ENCODE measurements at places on chromosomes 2 and 18.
A peak's percentile ranks its signal among the peaks of the same experiment; 100 is the strongest.

- DNase-seq, result no peak
Observed at GRCh38 chr2:132974467-132975095, 304.6 kb upstream of the LYPD1 start.

GRCh38 chr2:203583701-203584100 lies 48.6 kb upstream of the RAPH1 start:
- DNase-seq, result no peak

- DNase-seq, result no peak
Observed at GRCh38 chr18:42404151-42404550, 449.1 kb downstream of the PIK3C3 start.

- no peak for DNase-seq
Observed at GRCh38 chr2:207848545-207848928, 78.8 kb upstream of the FZD5 start.

- DNase-seq, result no peak
Observed at GRCh38 chr2:16882706-16883105, 217.1 kb upstream of the CYRIA start.

- no peak for DNase-seq
Observed at GRCh38 chr2:70991742-70992141, 2.9 kb downstream of the TEX261 start.

DNA sequence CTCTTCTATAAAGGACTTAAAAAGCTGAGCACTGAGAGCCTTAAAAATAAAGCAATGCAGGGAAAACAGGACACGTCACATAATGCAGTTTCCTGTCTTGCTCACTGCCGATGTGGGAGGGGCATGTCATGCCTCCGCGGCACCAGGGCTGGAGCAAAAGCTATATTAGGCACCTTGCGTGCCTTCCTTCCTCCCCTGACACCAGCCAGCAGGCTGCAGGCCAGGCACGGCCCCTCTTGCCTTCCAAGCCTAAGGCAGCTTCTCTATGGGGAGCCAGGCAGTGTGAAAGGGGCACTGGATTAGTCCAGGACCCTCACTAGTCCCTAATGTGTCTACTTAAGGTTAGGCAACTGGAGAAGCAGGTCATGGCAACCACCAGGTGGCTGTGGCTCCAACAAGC lies 26.3 kb downstream of the MRPL35 start:
- peak; percentile 60 for DNase-seq

DNA sequence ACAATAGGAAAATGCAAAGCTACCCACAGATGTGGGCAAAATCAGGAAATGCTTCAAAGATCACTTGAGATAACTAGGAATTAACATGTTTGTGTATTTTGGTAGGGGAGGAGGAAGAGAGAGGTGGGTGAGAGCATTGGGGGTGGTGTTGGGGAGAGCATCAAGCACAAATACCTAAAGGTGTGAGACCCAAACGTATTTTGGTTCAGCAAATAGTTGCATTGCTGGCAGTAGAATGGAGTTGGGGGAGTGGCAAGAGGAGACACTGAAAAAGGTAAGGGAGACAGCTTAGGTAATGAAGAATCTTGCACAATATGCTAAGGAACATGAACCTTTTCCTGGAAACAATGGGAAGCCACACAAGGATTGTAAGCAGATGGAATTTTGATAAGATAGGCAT lies 1.5 kb upstream of the PELI1 start:
- DNase-seq, result no peak

DNA sequence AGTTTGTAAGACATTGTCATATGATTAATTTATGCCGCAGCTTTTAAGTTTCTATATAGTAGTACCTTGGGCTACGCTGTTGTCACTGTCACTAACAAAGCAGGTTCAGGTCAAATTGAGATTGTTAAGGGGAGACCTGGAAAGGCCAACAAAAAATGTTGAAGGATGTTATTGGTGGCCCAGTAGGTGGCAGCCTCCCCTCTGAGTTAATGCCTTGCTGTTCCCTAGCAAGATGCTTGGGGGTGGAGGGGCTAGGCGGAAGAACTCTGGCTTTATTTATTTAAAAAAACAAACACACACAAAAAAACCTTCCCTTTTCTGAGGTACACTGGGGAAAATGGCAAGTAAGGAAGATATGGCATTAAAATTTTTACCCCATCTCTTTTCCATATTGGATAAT lies 128.3 kb upstream of the ATP5MC3 start:
- DNase-seq, result no peak

DNA sequence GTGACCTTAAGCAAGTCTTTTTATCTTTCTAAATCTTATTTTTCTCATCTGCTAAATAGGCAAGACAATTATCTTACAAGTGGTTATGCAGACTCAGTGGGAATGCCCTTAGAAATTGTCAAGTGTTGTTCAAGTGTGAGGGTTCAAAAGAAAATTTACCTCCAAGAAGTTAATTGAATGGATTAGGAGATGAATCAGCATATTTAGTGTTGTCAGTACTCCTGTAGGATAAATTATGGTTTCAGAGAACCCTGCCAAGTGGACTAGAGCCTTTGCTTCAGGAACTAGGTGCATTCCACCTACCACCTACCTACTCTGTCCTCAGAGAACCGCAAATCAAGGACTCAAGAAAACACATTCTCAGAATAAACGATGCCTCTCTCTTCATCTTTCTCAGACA lies 69.8 kb upstream of the KCTD1 start:
- no peak for DNase-seq

DNA sequence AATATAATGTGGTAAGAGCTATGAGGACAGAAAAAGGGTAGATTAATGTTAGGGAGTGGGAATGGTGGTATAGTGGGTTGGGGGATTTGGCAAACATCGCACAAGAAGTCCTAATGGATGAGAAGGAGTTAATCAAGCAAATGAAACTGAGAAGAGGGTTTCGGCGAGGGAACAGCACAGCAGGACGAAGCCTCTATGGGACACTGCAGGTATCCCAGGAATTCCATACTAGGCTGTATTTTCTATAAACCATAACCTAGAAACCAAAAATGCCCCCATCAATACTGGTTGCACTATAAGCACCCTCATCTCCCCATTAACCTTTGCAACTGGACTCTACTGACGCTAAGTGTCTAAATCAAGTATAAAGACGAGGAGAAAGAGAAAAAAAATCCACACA lies 10.3 kb downstream of the WDFY1 start:
- DNase-seq, result no peak

GRCh38 chr2:170092436-170093060 lies 85.4 kb upstream of the MYO3B start:
- DNase-seq, result no peak

DNA sequence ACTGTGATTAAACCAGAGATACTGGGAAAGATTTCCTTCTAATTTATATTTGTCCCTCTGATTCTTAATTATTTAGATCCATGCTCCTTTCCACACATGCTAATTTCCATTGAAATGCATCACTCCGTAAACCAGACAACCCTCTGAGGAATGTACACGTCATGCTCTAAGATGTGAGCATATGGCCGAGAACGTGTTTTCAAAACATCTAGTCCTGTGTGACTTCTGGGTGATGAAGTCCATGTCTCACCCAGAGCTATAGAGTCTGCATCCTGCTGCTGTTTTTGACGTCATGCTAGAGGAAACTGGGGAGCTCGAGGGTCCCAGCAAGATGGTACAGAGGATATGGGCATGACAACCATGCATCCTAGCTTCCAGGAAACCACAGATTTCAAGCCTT lies 53.6 kb downstream of the CAPN13 start:
- no peak for DNase-seq

GRCh38 chr2:143615562-143615961 lies 486.3 kb downstream of the ARHGAP15 start:
- no peak for DNase-seq

DNA sequence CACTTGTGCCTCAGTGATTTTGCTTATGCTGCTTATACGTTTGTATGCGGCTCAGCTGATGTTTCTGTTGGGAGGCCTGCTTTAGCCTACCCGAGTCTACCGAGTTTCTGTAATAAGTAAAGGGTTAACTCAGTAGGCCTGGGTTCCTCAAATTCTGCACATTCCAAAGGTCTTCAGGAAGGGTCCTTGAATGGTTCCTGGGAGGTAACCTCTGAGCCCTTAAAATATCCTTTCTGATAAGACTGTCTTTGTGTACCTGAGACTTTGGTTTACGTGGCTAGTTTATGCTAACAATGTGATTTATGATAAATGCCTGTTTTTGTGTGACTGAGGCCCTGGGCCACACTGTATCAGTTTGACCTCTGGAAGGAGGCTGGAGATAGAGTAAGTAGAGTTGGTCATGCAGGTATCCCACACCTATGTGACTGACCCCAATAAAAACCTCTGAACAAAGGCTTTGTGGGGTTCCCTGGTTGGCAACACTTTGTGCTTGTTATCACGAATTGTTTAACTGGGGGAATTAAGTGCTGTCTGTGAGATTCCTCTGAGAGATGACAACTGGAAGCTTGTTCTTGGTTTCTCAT lies 18.9 kb upstream of the PNPT1 start:
- no peak for DNase-seq

DNA sequence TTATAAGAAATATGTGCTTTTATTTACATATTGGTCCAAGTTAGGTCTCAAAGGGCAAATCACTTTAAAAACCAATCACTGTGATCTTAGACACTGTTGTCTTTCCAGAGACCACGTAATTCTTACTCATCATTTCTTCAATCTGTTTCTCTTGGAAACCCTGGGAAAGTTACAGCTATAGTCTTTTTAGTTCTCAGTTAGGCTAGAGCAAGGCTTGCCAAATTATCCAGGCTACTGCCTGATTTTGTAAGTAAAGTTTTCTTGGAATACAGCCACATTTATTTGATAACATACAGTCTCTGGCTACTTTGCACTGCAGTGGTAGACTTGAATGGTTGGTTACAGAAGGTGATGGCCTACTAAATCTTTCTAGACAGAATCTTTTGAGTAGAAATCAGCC lies 106.0 kb downstream of the KIAA1328 start:
- no peak for DNase-seq

- no peak for DNase-seq
Observed at GRCh38 chr2:67854103-67854743, 208.6 kb downstream of the C1D start.

- no peak for DNase-seq
Observed at GRCh38 chr18:54163453-54163852, 61.0 kb downstream of the MBD2 start.

- no peak for DNase-seq
Observed at GRCh38 chr2:123578016-123578415, 447.1 kb upstream of the CNTNAP5 start.

- no peak for DNase-seq
Observed at GRCh38 chr2:220293966-220294365, 666.5 kb downstream of the SLC4A3 start.

DNA sequence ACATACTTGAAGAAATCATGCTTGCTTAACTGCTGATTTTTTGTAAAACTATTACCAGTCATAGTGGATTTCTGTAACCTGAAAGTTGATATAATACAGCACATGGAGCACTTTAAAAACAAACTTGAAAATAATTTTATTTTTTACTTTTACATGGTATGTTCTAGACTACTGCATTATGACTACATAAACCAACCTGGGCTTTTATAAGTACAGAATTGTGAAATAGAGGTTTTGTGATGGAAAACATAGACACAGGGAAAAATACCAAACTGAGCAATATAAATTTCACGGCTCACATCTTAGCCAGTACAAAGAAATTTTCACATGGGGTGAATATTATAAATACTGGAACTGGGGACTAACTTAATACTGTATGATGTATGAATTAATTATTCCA lies 59.3 kb upstream of the CTIF start:
- no peak for DNase-seq

DNA sequence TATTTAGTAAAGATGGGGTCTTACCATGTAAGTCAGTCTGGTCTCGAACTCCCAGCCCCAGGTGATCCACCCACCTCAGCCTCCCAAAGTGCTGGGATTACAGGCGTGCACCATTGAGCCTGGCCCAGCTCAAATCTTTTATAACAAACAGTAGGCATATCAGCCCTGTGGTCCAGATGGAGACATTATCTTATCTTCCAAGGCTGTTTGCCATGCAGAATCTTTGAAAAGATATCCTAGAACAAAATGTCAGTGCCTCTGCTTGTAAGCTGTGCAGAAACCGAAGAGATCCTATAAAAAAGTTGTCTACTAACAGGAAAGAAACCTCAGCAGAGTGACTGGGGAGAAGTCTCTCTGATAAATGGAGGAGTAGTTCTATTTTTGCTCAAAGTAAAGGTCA lies 142.1 kb downstream of the PTH2R start:
- DNase-seq, result peak; percentile 35

DNA sequence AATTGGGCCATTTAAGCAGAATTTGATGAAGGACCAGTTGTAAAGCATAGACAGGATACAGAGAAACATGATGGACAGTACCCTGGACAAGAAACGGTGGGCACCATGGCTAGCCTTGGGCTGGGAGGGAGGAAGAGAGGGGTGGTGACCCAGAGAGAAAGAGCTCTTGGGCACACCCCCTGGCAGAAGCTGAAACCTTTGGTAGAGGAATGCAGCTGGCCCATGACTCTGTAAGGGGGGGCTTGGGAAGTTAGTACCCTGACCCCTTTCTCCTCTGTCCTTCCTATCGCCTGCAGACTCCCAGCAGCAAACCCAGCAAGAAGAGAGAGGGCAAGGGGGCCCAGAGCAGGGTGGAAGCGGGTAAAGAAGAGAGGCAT lies 32.6 kb downstream of the MRPL44 start:
- no peak for DNase-seq

GRCh38 chr2:66478731-66479316 lies 43.9 kb downstream of the MEIS1 start:
- no peak for DNase-seq

GRCh38 chr2:57943315-57943714 lies 103.3 kb upstream of the VRK2 start:
- DNase-seq, result peak; percentile 1

GRCh38 chr2:136072621-136073020 lies 45.3 kb downstream of the CXCR4 start:
- no peak for DNase-seq

DNA sequence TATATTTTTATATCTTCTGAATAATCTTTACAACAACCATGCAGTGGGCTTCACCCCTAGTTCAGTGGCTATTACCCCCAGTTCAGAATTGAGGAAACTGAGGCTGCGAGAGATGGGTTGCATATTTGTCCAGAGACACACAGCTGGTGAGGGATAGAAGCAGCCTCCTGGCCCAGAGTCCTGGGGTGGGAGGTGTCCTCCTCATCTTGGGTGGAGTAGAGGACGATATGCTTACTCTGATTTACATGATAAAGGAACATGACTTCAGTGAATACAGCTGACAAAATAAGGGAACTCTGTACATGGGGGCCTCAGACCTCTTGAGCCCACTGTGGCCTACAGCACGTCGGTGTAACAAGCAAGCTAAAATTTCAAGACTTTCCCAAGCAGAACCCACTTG lies 214.7 kb downstream of the FBXO15 start:
- DNase-seq, result no peak

- DNase-seq, result no peak
Observed at GRCh38 chr2:26621469-26622199, 19.5 kb downstream of the CIB4 start.

DNA sequence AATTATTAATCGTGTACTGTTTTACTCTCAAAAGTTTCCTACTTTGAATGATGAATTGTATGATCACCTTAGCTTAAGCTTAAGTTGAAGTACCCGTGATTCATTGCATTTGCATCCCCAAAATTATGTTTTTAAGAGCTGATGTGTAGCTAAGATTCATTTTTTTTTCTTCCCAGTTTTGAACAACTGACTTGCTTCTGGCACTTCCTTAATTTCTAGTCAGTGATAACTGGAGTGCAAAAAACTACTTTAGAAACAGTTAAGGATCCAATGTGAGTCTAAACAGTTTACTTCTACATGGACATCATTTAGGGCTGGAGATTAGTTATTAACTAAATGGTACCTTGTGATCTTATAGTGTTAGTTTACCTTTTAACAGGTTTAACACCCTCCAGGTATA lies 124.0 kb upstream of the CAVIN2 start:
- no peak for DNase-seq

GRCh38 chr18:24975496-24976372 lies 376.2 kb downstream of the ZNF521 start:
- no peak for DNase-seq
